Natural killer cell treated with Interleukin-12 subunit alpha and Interleukin-12 subunit beta and Interleukin-15 and Interleukin-18, amount 100 ng/mL, for 72 hours (primary cell): ENCODE measurements at places on chromosomes 11 and 22.

- DNase-seq = no peak
These were observed 47.6 kb upstream of the GCAT start for GRCh38 chr22:37760152-37760551.

GRCh38 chr11:69354545-69354897, 60.6 kb downstream of the MYEOV start:
- DNase-seq = no peak

GRCh38 chr11:70508231-70508480, 109.8 kb downstream of the CTTN start:
- DNase-seq = no peak

- no peak for DNase-seq
These were observed 963.8 kb upstream of the CNTN5 start for GRCh38 chr11:98056945-98057344.

- DNase-seq = no peak
These were observed 5.3 kb upstream of the RRAS2 start for GRCh38 chr11:14364322-14364721.

DNA sequence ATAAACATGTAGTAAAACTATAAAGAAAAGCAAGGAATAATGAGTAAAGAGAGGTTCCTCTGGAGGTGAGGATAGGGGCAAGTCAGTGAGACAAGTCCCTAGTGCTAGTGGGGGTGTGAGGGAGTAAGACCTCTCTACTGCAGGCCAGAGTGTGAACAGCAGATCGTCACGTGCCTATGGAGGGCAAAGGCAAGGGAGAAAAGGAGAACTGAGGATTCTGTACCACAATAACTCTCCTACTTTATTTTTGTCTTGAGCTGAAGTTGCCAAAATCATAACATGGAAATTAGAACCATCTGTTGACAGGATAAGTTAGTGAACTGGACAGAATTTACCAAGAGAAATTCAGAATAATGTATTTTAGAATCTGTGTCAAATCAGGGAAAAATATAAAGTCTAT, 77.6 kb downstream of the ENTHD1 start:
- no peak for DNase-seq

DNA sequence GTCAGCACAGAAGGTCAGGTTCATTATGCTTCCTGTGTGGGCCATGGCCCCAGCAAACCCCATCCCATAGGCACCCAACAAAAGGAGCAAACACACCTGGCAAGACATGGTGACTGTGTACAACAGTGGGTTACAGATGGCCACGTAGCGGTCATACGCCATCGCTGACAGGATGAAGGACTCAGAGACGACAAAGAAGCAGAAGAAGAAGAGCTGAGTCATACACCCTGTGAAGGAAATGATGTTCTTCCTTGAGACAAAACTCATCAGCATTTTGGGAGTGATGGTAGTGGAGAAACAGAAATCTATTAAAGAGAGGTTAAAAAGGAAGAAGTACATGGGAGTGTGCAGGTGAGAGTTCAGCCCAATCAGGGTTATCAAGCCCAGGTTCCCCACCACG, 309 bp downstream of the OR8B12 start:
- DNase-seq = no peak

GRCh38 chr11:113937918-113938317, 33.3 kb downstream of the HTR3B start:
- no peak for DNase-seq

GRCh38 chr11:120688163-120688562, 176.6 kb downstream of the GRIK4 start:
- no peak for DNase-seq

DNA sequence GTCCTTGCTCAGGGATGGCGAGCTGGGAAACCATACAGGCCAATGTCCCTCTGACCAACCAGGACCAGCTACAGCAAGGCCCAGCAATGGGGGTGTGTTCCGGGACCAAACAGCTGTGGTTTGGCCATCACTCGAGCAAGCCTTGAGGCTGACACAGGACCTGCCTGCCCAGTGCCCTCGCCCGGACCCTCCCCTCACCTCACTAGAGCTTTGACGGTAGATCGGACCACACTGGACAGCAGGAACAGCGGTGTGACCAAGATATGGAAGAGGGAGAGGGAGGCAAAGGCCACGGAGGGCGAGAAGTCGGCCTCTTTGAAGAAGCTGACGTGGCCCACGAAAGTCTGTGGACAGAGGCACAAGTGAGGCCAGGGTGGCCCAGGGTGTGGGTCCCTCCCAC, 42.2 kb upstream of the KCNJ11 start:
- DNase-seq = no peak

DNA sequence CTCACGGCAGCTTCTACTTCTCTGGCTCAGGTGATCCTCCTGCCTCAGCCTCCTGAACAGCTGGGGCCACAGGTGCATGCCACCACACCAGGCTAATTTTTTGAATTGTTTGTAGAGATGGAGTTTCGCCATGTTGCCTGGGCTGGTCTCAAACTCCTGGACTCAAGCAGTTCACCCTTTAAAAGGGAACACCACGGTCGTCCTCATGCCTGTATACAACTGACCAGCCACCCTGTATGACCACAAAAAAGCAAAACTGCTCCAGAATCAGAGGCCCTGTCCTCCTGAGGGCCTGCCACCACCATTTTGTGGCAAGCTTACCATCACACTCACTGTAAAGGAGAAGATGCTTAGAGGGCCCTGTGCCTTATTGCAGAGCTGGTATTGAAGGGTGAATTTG, 2.2 kb downstream of the GLB1L3 start:
- no peak for DNase-seq

DNA sequence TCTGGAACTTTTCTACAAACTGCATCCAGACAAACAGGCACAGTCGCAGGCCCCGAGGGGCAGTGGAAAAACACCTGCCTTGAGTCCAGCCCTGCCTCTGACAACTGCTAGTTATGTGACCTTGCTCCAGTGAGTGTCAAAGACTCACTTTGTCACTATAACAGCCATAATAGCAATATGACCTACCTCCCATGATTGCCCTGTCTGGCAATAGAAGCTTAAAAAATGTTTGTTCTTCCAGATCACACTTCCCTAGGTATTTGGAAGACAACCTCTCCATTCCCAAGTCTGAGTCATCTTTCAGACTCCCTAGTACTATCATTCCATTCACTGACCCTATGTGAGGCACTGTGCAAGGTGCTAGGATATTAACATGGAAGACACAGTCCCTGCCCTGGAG, 74.5 kb downstream of the RPL27A start:
- DNase-seq = no peak

GRCh38 chr11:129865701-129866100, 29.7 kb downstream of the NFRKB start:
- DNase-seq = no peak

GRCh38 chr22:33023153-33023827, 34.9 kb downstream of the SYN3 start:
- DNase-seq = no peak

DNA sequence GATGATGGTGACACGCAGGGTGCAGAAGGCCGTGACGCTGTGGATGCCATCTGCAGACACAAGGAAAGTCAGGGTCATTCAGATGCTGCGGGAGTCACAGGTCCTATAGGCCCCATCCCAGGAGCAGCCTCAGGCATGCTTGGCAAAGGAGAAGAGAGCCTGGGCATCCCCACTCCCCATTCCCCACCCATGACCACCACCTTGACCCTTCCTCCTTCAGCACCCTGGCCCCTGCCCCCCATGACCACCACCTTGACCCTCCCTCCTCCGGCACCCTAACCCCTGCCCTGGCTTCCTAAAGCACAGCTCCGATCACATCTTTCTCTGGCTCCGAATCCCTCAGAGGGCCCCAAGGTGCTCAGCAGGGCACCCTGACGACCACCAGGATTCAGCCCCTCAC, 73.1 kb downstream of the CELSR1 start:
- DNase-seq = no peak

DNA sequence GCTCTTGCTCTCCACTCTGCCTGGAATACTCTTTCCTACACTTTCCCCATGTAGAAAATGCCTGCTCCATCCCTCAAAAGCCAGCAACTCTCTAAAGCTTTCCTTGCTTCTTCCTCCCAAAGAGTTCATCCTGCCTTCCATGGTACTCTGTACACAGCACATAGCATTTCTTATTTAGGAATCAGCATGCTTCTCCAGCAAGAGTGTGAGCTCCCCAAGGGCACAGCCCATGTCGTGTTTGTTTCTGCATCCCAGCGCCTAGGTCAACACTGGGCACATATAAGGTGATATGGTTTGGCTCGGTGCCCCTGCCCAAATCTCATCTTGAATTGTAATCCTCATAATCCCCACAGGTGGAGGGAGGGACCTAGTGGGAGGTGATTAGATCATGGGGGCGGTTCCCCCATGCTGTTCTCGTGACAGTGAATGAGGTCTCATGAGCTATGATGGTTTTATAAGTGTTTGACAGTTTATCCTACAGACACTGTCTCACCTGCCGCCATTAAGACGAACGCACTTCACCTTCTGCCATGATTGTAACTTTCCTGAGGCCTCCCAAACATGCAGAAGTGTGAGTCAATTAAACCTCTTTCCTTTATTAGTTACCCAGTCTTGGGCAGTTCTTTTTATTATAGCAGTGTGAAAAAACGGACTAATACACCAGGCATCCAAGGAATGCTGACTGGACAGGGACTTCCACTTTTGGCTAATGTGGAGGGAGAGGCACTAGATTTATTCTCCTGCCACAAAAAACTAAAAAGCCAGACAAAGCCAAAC, 8.2 kb downstream of the VPS37C start:
- no peak for DNase-seq

GRCh38 chr11:67262731-67263675, 3.3 kb upstream of the GRK2 start:
- peak; percentile 83 for DNase-seq

- peak; percentile 63 for DNase-seq
These were observed 1.8 kb downstream of the ADSL start for GRCh38 chr22:40348025-40348658.

GRCh38 chr11:121892863-121893262, 223.2 kb downstream of the BLID start:
- DNase-seq = no peak

GRCh38 chr22:48537343-48537680, 1290.4 kb downstream of the BRD1 start:
- no peak for DNase-seq

GRCh38 chr11:75442161-75442885, 9.3 kb upstream of the KLHL35 start:
- DNase-seq = no peak

DNA sequence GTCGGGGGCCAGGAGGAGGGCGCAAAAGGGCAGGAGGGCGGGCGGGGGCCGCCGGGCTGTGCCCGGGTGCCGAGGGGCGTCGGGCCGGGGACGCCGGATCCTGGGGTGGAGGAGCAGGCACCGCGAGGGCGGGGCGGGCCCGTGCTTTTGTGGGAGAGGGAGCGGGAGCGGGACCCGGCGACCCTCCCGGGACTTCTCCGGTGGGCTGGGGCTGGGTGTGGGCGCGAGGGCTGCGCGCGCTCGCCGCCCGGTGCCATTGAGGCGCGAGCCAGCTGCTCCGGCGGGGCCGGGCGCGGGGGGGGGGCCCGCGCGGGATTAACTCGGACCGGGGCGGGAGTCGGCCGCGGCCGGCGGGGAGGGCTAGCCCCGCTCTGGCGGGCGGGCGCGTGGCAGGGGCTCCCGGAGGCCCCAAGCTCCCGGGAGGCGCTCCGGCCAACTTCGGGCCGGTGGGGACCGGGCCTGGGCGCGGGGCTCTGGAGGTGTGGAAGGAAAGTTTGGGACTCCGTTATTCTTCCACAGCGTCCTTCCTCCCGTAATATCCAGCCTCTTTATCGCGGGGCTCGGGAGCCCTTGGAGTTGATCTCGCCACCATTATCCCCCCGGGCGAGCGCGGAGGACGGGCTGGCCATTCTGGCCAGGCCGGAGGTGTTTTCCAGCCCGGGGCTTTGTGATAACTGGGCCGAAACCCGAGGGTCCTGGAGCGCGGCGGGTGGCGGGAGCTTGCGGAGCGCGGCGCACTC, 936 bp downstream of the CECR2 start:
- DNase-seq = no peak

GRCh38 chr11:61972672-61973475, 5.4 kb upstream of the FTH1 start:
- DNase-seq = peak; percentile 78

DNA sequence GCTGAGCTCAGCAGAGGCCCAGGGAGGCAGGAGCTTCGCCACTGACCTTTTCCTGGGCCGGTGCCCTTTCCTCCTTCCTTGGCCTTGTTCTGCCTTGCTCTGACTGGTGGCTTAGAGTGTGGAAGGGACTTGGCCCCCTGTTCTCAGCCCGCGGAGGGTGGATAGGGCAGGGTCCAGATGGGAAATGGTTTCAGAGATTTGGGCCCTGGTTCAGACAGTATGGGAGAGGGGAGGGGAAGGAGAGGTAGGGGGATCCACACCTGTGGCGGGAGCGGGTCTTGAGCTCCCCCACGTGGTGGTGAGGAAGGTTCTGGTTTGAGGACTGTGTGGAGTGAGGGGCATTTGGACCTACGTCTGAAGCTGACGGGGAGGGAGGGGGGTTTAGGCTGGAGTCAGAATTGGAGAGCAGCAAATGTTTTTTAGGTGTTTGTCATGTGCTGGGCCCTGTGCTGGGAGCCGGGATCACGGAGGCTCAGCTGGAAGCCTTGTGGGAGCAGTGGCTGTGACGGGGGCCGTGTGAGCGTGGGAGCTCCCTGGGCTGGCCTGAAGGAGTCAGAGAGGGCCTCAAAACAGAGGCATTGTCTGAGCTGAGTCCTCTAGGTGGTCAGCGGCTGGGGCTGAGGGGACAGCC, 27.2 kb downstream of the SHANK3 start:
- peak; percentile 38 for DNase-seq

DNA sequence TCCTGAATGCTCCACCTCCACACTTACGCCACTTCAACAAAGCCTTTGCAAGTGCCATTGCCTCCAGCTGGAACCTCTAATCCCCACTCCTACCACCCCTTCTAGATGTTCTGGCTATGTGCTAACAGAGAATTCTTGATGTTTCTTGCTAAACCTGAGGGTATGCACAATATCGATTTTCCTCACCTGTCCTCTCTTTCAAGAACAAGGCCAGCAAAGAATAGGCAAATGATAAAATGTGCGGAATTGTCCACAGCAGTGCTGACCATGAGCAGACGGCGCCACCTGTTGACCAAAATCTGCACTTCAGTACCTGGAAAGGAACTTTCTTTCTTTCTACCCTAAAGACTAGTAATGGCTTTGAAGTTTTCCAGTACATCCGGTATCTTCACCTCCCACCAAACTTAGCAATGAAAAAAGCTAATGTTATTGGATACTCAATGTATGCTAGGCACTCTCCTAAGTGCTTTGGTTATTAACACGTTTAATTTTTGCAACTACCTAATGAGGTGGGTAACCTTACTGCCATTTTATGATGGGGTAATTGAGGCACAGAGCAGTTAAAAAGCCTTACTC, 3.4 kb downstream of the TIMM10 start:
- no peak for DNase-seq

DNA sequence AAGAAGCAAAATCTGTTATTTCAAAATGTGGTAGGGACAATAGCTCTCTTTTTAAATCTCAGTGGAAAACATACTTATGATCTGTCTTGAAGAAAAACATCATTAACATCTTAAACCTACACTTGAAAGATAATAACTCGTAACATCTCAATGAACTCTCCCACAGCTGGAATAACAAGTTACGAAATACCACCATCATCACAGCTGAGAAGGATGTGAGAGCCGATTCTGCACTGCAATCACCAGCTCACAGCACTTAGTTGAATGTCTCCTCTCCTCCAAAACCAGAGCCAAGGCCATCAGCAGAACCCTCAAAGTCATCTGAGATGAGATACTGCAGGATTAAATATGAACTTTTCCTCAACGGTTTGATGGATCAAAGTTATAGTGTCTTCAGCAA, 124.3 kb downstream of the ARHGAP20 start:
- no peak for DNase-seq

GRCh38 chr11:132456751-132457328, 1075.5 kb downstream of the OPCML start:
- no peak for DNase-seq
